ENCODE measurements at places on chromosomes 1 and 21. TPM values are rescaled to one million over a fixed set of nuclear protein-coding genes. Genes with fewer than 3 reads are reported as not detected.

Gene CYP4A11
- not detected for total RNA-seq

Gene SMCP
- total RNA-seq = not detected

Gene FNDC5
- 0.85 TPM for total RNA-seq

Gene LCA5L
- 1.4 TPM for total RNA-seq

Gene REN
- not detected for total RNA-seq

Gene OR6K3
- total RNA-seq = not detected

Gene HHIPL2
- not detected for total RNA-seq

Gene ZC3H12A
- total RNA-seq = 10.4 TPM

Gene TRAF3IP3
- not detected for total RNA-seq

Gene NEGR1
- total RNA-seq = 13.8 TPM

Gene SERPINC1
- total RNA-seq = not detected

Gene ZNF648
- not detected for total RNA-seq

Gene OR2L8
- total RNA-seq = not detected

Gene CAMSAP2
- 21.7 TPM for total RNA-seq

Gene SLC1A7
- 0.58 TPM for total RNA-seq

Gene HIVEP3
- 2.0 TPM for total RNA-seq

Gene FCGR2B
- total RNA-seq = not detected

Gene OR2L13
- under 0.01 TPM for total RNA-seq

Gene OR2T33
- total RNA-seq = not detected

Gene OR2G6
- not detected for total RNA-seq

Gene AIM2
- total RNA-seq = not detected

Gene ACADM
- total RNA-seq = 19.2 TPM

Gene HAO2
- not detected for total RNA-seq

Gene RXFP4
- under 0.01 TPM for total RNA-seq

Gene C4BPA
- not detected for total RNA-seq

Gene CA6
- not detected for total RNA-seq

Gene FAM177B
- total RNA-seq = not detected

Gene SH3D21
- total RNA-seq = 8.5 TPM

Gene ATP1A4
- not detected for total RNA-seq

Gene HLX
- 18.9 TPM for total RNA-seq

Gene NMNAT1
- total RNA-seq = 19.9 TPM

Gene PRELP
- 1.1 TPM for total RNA-seq

Gene GRHL3
- under 0.01 TPM for total RNA-seq

Gene CCDC24
- total RNA-seq = 4.5 TPM

Gene RUNX1
- total RNA-seq = 31.0 TPM

Gene ZNF326
- total RNA-seq = 4.8 TPM

Gene HCRTR1
- not detected for total RNA-seq

Gene SYDE2
- total RNA-seq = 4.6 TPM

Gene KCNN3
- 0.28 TPM for total RNA-seq

Gene FASLG
- not detected for total RNA-seq

Gene LRRIQ3
- 1.4 TPM for total RNA-seq

Gene PTGFRN
- 74.1 TPM for total RNA-seq

Gene TTC22
- total RNA-seq = not detected

Gene GBP7
- not detected for total RNA-seq

Gene COL6A1
- total RNA-seq = 1,625 TPM

Gene CAMK1G
- 0.77 TPM for total RNA-seq

Gene ACTA1
- total RNA-seq = not detected

Gene SLC35A3
- total RNA-seq = 39.9 TPM
